ENCODE measurements at places on chromosomes 12 and 14. TPM values are rescaled to one million over a fixed set of nuclear protein-coding genes. Genes with fewer than 3 reads are reported as not detected.

CBLN3 gene
- 0.13 TPM for total RNA-seq

RHEBL1 gene
- total RNA-seq = 0.23 TPM

USP44 gene
- 0.44 TPM for total RNA-seq

SRGAP1 gene
- total RNA-seq = 2.9 TPM

MGP gene
- total RNA-seq = 5.2 TPM

C12orf60 gene
- total RNA-seq = 2.6 TPM

PLEKHG7 gene
- not detected for total RNA-seq

STAB2 gene
- total RNA-seq = 0.95 TPM

CLEC1B gene
- total RNA-seq = not detected

SLCO1B3 gene
- not detected for total RNA-seq

COL2A1 gene
- total RNA-seq = not detected

GARIN6 gene
- not detected for total RNA-seq

LAG3 gene
- 0.76 TPM for total RNA-seq

SELPLG gene
- total RNA-seq = 7.6 TPM

SLC2A3 gene
- 3.8 TPM for total RNA-seq

CPM gene
- total RNA-seq = 28.3 TPM

CPNE6 gene
- total RNA-seq = not detected

SYCP3 gene
- 0.38 TPM for total RNA-seq

KRT82 gene
- not detected for total RNA-seq

TMPRSS12 gene
- not detected for total RNA-seq
